ENCODE measurements at places on chromosomes 12 and 14.

DNA sequence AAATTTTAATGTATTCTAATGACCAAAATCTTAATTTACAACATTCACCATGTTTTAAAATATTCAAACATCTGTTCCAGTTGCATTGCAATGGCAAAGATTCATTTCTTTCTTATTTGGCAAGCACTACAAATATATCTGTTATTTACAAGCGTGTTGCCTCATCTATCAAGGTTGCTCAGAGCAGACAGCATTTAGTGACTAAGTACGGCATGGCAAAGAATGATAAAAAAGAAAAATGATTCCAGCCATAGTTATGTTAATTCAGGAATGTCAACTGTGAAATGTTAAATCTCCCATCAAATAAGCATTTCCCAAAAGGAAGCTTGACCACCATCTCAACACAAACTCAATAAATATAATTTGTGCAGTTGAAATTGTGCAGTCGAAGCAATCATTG, 312.1 kb downstream of the SEC23A start:
- no peak for DNase-seq

GRCh38 chr12:66638666-66639065, 40.2 kb downstream of the GRIP1 start:
- DNase-seq = no peak

GRCh38 chr12:40957417-40957816, 230.7 kb upstream of the PDZRN4 start:
- no peak for DNase-seq

DNA sequence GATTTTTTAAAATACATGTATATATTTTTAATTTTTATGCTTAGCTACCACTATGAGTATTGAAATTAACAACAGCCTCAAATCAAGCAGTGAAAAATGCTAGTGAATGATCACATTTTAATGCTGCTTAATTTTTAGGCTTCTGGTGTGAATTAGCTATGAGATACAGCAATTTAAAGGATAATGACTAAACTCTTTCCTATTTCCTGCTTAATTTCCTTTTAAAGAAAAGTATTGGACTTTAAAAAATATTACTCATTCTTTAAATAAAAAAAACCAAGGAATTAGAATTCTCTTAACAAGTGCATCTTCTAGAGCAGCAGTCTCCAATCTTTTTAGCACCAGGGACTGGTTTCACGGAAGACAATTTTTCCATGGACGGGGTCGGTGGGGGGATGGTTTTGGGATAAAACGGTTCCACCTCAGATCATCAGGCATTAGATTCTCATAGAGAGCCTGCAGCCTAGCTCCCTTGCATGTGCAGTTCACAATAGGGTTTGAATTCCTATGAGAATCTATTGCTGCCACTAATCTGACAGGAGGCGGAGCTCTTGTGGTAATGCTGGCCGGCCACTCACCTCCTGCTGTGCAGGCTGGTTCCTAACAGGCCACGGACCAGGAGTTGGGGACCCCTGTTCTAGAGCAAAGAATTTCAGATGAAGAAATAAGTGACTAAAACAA, 18.6 kb upstream of the NTN4 start:
- no peak for DNase-seq

DNA sequence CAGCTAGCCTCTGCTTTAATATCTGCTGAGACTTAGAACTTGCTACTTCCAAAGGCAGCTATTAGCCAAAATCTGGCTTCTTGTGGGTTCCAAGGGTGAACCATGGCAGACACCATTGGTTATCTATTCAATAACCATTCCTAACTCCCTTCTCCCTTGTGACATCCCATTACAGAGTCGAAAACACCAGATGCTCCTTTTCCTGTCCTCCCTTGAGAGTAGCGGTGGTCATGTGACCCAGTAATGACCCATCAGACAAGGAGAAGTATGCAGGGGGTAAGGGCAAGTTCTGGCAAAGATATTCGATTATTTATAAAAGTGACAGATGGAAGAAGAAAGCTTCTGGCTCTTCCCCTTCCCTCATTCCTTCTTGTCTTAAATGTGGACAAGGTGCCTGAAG, 20.1 kb downstream of the TGFB3 start:
- no peak for DNase-seq

DNA sequence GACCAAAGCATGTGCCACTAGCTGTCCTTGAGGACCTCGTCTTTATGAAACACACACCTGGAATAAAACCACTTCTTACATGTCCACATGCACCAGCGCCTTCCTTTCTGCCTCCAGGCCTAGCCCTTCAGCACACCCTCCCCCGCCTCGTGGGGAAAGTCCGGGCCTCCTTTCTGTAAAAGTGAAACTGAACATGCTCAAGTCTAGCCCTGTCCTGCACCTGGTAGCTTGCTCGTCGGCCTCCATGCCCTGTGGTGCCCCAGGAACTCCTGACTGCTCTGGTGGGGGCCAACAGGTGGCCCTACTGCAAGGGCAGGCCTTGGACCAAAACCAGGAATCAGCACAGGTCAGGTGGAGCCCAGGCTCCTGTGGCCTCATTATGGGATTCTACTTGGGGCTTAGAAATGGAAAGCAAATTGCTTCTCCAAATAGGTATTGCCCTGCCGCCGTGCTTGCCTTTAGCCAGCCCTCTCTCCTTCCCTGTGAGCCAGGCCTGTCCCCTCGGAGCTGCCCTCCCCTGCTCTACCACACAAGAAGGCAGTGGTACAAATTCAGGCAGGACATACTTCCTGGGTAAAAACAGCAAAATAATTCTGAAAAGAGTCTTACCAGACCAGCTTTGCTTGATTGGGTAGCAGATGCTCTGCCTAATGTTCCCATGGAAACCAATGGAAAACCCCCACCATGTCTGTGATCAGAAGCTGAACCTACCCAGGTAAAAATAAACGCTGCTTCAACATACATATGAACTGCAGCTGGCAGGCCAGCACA, 43.5 kb downstream of the ERH start:
- DNase-seq = peak; percentile 44
